ENCODE measurements at places on chromosomes 13 and 19. TPM values are rescaled to one million over a fixed set of nuclear protein-coding genes. Genes with fewer than 3 reads are reported as not detected.
A peak's percentile ranks its signal among the peaks of the same experiment; 100 is the strongest.

Gene TRPC4
- total RNA-seq, result not detected

GRCh38 chr19:47427241-47428176 is 8.2 kb upstream of the MEIS3 start:
- no peak for DNase-seq
- no peaks in the 10 kb centered on the region for H3K36me3 ChIP-seq
- peak overlapping the region; percentile 5 for H3K4me3 ChIP-seq
- peaks cover 68% of the 10 kb centered on the region for H3K27me3 ChIP-seq

- H3K4me1 ChIP-seq, result no peaks in the 10 kb centered on the region
- H3K27me3 ChIP-seq, result no peaks in the 10 kb centered on the region
- peaks cover 9% of the 10 kb centered on the region for H3K36me3 ChIP-seq
- H3K4me3 ChIP-seq, result no peak overlapping the region
- no peak for DNase-seq
Observed at GRCh38 chr13:28231642-28232041, 93.3 kb downstream of the PAN3 start.

DNA sequence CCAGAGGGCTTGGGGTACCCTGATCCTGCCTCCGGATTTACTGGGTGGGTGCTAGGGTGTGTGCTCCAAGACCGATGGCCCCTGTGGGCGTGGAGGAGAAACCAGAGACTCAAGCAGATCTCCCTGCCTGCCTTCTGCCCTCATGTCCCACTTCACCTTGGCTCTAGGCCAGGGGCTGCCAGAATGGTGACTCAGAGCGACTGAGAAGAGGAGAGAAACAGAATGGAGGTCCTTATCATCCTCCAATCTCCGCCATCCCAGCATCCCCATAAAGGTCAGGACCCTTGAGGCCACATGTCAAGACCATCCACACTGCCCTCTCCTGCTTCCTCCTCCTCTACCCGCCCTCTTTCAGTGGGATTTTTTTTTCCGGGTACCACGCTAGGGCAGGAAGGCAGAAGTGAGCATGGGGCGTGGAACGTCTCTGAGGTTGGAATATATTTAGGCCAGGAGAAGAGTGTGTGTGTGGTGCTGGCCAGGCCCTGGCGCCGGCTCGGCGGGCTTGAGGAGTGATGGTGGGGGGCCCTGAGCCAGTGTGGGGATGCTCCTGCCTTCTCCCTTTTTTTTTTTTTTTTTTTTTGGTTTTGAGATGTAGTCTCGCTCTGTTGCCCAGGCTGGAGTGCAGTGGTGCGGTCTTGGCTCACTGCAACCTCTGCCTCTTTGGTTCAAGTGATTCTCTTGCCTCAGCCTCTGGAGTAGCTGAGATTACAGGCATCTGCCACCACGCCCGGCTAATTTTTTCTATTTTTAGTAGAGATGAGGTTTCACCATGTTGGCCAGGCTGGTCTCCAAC is 22.3 kb downstream of the IER2 start:
- no peak overlapping the region for H3K4me3 ChIP-seq
- peaks cover 55% of the 10 kb centered on the region for H3K4me1 ChIP-seq
- DNase-seq, result peak; percentile 87
- no peaks in the 10 kb centered on the region for H3K27me3 ChIP-seq

- H3K27ac ChIP-seq, result peak overlapping the region; percentile 93
- H3K4me3 ChIP-seq, result peak overlapping the region; percentile 27
- no peak for DNase-seq
- no peaks in the 10 kb centered on the region for H3K27me3 ChIP-seq
- no peaks in the 10 kb centered on the region for H3K36me3 ChIP-seq
Observed at GRCh38 chr19:4375164-4376027, 25.0 kb downstream of the SH3GL1 start.

All from suprapubic skin (tissue), 4 donors.